ENCODE measurements at places on chromosomes 2 and 18. TPM values are rescaled to one million over a fixed set of nuclear protein-coding genes. Genes with fewer than 3 reads are reported as not detected.

DNA sequence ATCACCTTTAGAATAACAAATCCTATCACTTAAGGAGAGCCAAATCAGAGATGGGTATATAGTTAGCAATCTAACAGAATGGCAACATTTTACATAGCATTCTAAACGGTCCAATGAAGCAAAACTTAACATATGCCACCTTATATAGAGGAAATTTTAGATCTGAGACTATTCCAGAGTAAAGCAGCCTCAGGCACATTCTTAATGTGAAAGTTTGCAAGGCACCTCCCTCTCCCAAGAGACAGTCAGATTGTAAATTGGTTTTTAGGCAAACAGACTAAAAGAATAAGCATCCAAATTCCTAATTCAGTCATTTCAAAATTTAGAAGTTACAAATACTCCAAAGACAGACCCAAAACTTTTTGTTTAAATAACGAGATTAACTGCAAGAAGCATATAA, 292.9 kb downstream of the STK39 start:
- H3K36me3 ChIP-seq = peaks cover 15% of the 10 kb centered on the region
- no peaks in the 10 kb centered on the region for H3K27me3 ChIP-seq
- H3K27ac ChIP-seq = no peak overlapping the region
- no peak for DNase-seq

- no peaks in the 10 kb centered on the region for H3K27me3 ChIP-seq
- peak overlapping the region; percentile 91 for H3K27ac ChIP-seq
- H3K4me1 ChIP-seq = peaks cover 75% of the 10 kb centered on the region
- no peaks in the 10 kb centered on the region for H3K36me3 ChIP-seq
- peak; percentile 87 for DNase-seq
These were observed 24.9 kb downstream of the BIN1 start for GRCh38 chr2:127081826-127082633.

GRCh38 chr18:76752400-76752799, 70.0 kb upstream of the ZNF236 start:
- no peak overlapping the region for H3K27ac ChIP-seq
- peaks cover 5% of the 10 kb centered on the region for H3K36me3 ChIP-seq
- no peaks in the 10 kb centered on the region for H3K4me1 ChIP-seq
- no peak for DNase-seq
- H3K27me3 ChIP-seq = peaks cover 3% of the 10 kb centered on the region

GRCh38 chr2:84846741-84847142, 34.1 kb downstream of the TRABD2A start:
- H3K36me3 ChIP-seq = peaks cover 27% of the 10 kb centered on the region
- peak overlapping the region; percentile 12 for H3K4me3 ChIP-seq
- peak; percentile 36 for DNase-seq
- H3K27ac ChIP-seq = peak overlapping the region; percentile 94
- no peaks in the 10 kb centered on the region for H3K27me3 ChIP-seq
- peaks cover 93% of the 10 kb centered on the region for H3K4me1 ChIP-seq

- H3K27ac ChIP-seq = no peak overlapping the region
- H3K4me3 ChIP-seq = no peak overlapping the region
- peaks cover 11% of the 10 kb centered on the region for H3K4me1 ChIP-seq
These were observed 205.0 kb downstream of the UBE2E3 start for GRCh38 chr2:181185421-181185820.

DNA sequence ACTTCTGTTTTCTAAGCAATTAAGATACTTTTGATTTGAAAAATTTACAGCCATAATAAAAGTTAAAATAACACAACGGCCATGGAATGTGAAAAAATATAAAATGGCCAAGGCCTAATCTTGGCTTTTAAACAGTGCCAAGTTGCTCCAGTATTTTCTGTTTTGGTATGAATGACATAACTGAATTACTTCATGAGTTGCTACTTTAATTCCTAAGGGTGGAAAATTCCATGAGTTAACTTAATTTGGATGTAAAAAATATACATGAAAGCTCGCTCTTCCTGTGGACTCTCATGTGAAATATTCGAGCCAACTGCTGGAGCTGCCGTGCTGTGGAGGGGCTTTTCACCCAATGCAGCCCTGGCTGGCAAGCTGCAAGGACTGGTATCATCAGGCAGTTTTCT, 286.0 kb upstream of the CCDC68 start:
- no peak for DNase-seq
- H3K4me1 ChIP-seq = peaks cover 3% of the 10 kb centered on the region
- no peaks in the 10 kb centered on the region for H3K36me3 ChIP-seq
- no peak overlapping the region for H3K4me3 ChIP-seq
- H3K27me3 ChIP-seq = no peaks in the 10 kb centered on the region

GRCh38 chr2:66442516-66443185, 7.7 kb downstream of the MEIS1 start:
- peaks cover 10% of the 10 kb centered on the region for H3K4me1 ChIP-seq
- H3K27me3 ChIP-seq = peaks cover 54% of the 10 kb centered on the region
- H3K4me3 ChIP-seq = no peak overlapping the region
- no peaks in the 10 kb centered on the region for H3K36me3 ChIP-seq
- no peak overlapping the region for H3K27ac ChIP-seq

DNA sequence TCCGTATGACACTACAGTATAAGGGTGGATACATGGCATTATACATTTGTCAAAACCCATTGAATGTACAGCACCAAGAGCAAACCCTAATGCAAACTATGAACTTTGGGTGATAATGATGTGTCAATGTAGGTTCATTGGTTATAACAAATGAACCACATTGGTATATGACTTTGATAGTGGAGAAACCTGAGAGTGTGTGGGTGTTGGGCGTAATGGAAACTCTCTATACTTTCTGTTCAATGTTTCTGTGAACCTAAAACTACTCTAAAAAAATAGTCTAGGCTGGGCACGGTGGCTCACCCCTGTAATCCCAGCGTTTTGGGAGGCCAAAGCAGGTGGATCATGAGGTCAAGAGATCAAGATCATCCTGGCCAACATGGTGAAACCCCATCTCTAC, 6.5 kb upstream of the ACTG2 start:
- no peaks in the 10 kb centered on the region for H3K36me3 ChIP-seq
- peak; percentile 79 for DNase-seq
- H3K27me3 ChIP-seq = peaks cover 6% of the 10 kb centered on the region
- H3K27ac ChIP-seq = peak overlapping the region; percentile 78
- peaks cover 25% of the 10 kb centered on the region for H3K4me1 ChIP-seq

DNA sequence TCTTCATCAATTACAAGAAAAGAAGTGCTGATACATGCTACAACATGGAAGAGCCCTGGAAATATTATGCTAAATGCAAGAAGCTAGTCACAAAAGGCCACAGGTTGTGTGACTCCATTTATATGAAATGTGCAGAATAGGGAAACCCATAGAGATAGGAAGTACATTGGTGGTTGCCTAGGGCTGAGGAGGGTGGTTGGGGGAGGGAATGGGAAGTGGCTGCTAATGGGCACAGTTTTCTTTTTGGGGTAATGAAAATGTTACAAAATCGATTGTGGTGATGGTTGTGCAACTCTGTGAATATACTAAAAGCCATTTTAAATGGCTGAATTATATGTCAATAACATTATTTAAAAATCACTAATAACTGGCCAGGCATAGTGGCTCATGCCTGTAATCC, 24.3 kb upstream of the RESP18 start:
- H3K27ac ChIP-seq = no peak overlapping the region
- DNase-seq = no peak
- H3K36me3 ChIP-seq = no peaks in the 10 kb centered on the region
- H3K4me1 ChIP-seq = peaks cover 3% of the 10 kb centered on the region
- H3K4me3 ChIP-seq = no peak overlapping the region

- peak overlapping the region; percentile 22 for H3K27ac ChIP-seq
- no peak for DNase-seq
- H3K4me1 ChIP-seq = peaks cover 70% of the 10 kb centered on the region
- H3K27me3 ChIP-seq = no peaks in the 10 kb centered on the region
- no peak overlapping the region for H3K4me3 ChIP-seq
These were observed 38.7 kb downstream of the UBE2F start for GRCh38 chr2:238005528-238005927.

GRCh38 chr2:175203621-175204496, 22.3 kb upstream of the ATP5MC3 start:
- H3K27ac ChIP-seq = no peak overlapping the region
- peaks cover 10% of the 10 kb centered on the region for H3K27me3 ChIP-seq
- H3K4me3 ChIP-seq = no peak overlapping the region
- peaks cover 4% of the 10 kb centered on the region for H3K4me1 ChIP-seq

- DNase-seq = no peak
- H3K36me3 ChIP-seq = peaks cover 11% of the 10 kb centered on the region
- H3K27ac ChIP-seq = peak overlapping the region; percentile 9
- peak overlapping the region; percentile 12 for H3K4me3 ChIP-seq
- H3K4me1 ChIP-seq = peaks cover 22% of the 10 kb centered on the region
These were observed 24.3 kb downstream of the METTL8 start for GRCh38 chr2:171409436-171409971.

RAB17 gene
- total RNA-seq = 0.30 TPM

SERPINB11 gene
- total RNA-seq = not detected

POTEI gene
- total RNA-seq = not detected

MAB21L4 gene
- total RNA-seq = not detected
